ENCODE measurements at places on chromosomes 16 and 17.

GRCh38 chr16:67562918-67563707 is 787 bp downstream of the CTCF start:
- peak; percentile 30 for DNase-seq

DNA sequence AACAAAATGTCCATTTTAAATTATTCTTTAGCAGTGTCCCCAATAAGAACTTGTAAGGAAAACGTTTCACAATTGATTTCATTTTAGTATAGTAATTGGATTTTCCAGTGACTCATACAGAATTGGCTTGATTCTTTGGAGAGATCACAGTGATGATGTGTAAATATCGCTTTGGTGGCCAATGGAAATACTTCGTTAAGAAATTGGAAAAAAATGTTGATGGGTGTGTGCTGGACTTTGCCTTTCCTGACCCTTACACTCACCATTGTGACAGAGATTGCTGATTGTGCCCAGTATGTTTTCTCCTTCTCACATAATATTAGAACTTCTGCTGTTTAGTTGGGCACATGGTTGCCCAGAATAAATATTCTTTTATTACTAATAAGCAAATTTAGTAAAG is 7.4 kb upstream of the EFCAB13 start:
- DNase-seq, result no peak

- DNase-seq, result no peak
Observed at GRCh38 chr17:4134721-4135120, 8.1 kb downstream of the ZZEF1 start.

- DNase-seq, result no peak
Observed at GRCh38 chr17:38464251-38464722, 36.0 kb downstream of the ARHGAP23 start.

All from NCI-H1436 (cell line).